ENCODE measurements at places on chromosomes 5 and 9.

DNA sequence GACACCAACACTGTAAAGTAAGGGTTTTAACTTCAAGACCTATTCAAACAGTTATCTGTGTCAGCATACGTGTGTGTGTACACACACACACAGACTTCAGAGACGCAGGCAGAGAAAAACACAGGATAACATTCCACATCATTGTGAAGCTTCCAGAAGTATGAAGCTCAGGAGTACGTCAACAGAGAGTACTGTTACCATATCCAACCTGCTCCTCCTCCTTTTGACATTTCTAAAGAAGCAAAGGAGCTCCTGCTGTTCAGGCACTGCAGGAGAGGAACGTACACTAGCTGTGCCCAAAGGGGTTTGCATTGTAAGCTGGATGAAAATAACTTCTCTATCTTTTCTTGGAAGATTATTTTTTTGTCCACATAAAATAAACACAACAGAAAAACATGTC lies 180.7 kb downstream of the MEF2C start:
- DNase-seq, result no peak

DNA sequence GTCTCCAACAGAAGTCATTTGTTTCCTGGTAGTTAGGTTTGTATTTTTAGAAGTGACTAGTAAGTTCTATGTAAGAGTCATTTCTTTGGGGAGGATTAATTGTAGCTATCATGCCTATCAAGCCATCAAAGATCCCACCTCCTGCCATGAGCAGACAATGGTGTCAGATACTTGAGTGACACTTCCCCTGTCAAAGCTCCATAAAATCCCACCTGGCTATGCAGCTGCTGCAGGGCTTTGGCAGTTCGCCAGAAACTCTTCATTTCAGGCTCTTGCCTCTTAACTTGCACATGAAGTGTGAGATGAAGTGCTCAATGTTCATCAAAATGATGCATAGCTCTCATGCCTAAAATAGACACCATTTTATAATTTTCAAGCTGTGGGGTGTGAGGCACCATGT lies 312.1 kb downstream of the CDH12 start:
- DNase-seq, result no peak

DNA sequence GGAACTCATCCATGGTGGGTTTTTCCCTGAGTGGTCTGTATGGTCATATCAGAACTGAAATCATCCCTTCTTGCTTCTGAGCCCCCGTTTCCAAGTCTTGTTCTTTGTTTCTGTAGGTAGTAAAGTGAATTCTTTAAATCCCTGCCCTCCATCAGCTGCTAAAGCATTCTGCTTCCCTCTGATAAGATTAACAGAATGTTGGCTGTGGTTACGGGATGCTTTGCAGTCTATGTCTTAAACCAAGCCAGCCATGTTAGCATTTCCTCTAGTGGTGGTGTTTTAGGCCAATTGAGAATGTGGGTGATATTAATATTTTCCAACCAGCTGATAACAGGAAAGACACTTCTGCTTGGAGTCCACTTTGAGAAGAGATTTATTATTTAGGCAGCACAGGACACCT lies 22.0 kb upstream of the KCNIP1 start:
- no peak for DNase-seq

- DNase-seq, result peak; percentile 16
Observed at GRCh38 chr9:2015581-2016407, 647 bp downstream of the SMARCA2 start.

GRCh38 chr5:73292816-73293459 lies 119.9 kb downstream of the TMEM174 start:
- DNase-seq, result no peak

- DNase-seq, result no peak
Observed at GRCh38 chr9:124949387-124949786, 8.5 kb upstream of the GOLGA1 start.

DNA sequence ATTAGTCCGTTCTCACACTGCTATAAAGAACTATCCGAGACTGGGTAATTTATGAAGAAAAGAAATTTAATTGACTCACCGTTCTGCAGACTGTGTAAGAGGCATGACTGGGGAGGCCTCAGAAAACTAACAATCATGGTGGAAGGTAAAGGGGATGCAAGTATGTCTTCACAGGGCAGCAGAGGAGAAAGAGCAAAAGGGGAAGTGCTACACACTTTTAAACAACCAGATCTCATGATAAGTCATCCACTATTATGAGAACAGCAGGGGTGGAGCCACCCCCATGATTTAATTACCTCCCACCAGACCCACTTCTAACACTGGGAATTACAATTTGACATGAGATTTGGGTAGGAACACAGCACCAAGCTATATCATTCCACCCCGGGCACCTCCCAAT lies 26.6 kb downstream of the FST start:
- no peak for DNase-seq

Data from NCI-H226 (cell line).